ENCODE measurements at places on chromosomes 5 and 9.
A peak's percentile ranks its signal among the peaks of the same experiment; 100 is the strongest.

GRCh38 chr9:134593286-134594077 lies 48.1 kb upstream of the COL5A1 start:
- no peak for DNase-seq

- DNase-seq, result no peak
Observed at GRCh38 chr5:89954916-89955315, 454.6 kb downstream of the CETN3 start.

DNA sequence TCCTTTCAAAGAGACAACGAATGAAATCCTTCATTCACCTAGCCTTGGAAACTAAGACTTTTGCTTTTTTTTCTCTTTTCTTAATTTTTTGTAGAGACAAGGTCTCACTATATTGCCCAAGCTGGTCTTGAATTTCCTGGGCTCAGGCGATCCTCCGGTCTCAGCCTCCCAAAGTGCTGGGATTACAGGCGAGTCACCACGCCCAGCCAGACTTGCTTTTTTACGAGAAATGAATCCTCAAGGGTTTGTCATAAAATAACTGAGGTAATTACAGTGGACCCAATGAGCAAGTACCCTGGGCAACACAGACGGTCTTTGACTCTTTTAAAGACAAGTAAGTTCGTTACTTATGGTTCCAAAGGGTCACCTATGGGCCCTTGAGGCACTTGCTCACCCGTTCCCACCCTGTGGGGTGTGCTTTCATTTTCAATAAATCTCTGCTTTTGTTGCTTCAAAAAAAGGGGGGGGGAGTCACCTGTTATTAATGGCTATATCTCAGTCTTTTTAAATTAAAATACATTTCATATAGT lies 70.4 kb downstream of the TRPM6 start:
- DNase-seq, result no peak

DNA sequence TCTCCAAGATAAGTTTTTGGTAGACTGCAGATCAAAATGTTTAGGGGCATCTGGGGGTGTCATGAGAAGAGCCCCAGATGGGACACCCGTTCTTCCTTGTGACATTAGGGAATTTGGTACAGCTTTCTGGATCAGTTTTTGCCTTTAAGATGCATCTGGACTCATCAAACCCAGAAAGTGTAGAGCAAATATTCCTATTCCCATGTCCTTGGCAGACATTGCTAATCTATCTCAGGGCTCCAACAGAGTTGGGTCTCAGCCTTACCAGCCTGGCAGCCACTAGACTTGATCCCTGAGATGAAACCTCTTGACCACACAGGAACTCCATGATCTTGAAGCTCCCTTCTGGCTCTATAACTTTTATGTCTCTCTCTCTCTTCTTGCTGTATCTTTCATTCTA lies 35.6 kb downstream of the ERGIC1 start:
- no peak for DNase-seq

DNA sequence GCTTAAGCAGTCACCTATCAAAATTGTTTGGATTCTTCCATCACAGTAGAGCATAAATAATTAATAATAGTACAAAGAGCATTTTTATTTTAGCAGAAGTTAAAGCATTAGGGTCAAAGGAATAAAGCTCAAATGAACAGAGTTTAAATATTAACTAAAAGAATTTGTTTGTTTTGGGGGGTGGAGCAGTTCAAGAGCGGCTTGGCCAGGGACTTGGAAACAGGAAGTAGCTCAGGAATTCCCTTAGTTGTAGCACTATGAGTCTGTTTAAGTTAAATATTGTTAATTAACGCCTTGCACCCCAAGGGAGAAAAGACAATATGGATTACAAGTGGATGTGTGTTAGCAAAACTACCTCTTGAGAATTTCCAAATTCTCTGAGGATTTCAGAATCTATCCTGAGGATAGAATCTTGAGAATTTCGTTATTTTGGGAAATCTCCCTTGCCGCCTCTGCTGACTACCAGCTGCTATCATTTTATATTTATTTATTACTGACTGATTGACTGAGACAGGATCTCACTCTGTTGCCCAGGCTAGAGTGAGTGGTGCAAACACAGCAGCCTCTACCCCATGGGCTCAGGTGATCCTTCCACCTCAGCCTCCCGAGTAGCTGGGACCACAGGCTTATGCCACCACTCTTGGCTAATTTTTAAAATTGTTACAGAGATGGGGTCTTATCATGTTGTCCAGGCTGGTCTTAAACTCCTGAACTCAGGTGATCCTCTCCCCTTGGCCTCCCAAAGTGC lies 96.7 kb upstream of the CHD1 start:
- DNase-seq, result no peak

DNA sequence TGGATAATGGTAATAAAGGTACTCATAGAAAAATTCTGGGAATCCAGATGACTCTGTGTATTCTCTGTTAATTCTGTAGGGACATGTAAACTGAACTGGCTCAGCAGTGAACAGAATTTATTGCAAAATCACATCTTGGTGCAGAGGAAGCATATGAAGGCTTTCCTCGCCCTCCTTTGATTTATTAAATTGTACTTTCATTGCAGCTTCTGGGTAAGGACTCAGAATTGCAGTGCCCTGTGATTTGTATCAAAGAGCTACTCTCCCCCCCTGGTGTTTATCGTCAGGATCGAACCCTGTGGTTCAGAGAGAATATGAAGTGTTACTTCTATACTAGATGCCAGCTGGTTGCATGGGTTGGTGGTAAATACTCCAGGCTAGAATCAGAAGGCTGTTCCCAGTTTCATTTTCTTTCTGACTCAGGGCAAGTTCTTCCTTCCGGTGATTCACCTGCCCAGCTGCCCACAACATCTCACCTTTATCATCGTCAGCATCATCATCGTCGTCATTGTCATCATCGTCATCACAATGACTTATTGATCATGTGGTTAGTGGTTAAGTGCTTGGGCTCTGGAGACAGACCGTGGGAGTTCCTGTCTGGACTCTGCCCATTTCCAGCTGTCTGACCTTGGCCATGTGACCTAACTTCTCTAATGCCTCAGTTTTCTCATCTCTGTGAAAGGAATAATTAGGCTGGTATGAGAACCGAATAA lies 238.8 kb downstream of the ARHGAP26 start:
- DNase-seq, result peak; percentile 83

GRCh38 chr9:93049491-93049890 lies 9.0 kb upstream of the SUSD3 start:
- DNase-seq, result no peak

DNA sequence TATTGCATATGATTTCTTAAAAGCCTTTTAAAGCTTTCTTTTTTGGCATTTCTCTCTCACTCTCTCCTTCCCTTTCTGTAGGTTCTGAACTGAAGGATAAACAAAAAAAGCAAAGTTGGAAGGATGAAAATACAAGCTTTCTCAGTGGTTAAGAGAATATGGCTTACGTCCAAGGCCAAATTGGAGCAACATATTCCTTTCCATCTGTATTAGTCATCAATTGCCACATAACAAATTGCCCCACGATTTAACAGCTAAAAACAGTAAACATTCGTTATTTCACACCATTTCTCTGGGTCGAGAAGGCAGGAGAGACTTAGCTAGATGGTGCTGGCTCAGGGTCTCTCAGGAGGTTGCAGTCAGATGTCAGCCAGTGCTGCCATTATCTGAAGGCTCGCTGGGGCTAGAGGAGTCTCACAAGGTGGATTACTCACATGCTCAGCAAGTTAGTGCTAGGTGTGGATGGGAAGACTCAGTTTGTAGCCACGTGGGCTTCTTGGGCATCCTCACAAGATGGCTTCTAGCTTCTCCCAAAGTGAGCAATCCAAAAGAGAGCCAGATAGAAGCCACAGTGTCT lies 2.0 kb upstream of the ROR2 start:
- DNase-seq, result no peak

DNA sequence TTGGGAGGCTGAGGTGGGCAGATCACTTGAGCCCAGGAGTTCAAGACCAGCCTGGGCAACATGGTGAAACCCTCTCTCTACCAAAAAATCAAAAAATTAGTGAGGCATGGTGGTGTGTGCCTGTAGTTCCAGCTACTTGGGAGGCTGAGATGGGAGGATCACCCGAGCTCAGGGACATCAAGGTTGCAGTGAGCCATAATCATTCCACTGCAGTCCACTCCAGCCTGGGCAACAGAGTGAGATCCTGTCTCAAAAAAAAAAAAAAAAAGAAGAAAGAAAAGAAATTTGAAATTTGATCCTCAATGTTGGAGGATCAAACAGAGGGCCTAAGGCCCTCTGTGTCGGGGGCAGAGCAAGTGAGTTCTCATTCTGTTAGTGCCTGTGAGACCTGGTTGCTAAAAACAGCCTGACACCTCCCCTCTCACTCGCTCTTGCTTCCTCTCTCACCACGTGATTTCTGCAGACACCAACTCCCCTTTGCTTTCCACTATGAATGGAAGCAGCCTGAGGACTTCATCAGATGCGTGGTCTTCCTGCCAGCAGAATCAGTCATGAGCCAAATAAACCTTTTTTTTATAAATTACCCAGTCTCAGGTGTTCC lies 8.4 kb upstream of the GOLPH3 start:
- no peak for DNase-seq

GRCh38 chr9:5186416-5187169 lies 1.2 kb upstream of the INSL6 start:
- peak; percentile 33 for DNase-seq

DNA sequence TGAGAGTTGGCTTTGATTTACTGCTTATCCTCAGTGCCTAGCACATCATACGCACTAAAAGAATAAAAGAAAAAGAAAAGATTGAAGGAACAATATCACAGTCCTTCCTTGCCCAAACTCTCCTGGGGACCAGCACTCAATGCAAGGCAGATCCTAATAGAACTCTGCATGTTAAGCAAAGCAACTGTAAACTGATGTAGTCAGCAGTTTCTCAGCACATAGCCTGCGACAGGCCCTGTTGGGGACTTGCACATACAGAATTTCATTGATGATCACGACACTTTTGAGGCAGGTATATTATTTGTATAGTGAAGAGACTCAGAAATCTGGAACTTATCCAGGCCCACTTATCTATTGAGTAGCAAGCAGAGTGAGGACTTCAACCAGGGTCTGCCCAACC lies 15.4 kb downstream of the NIPAL4 start:
- no peak for DNase-seq

- DNase-seq, result no peak
Observed at GRCh38 chr5:9373571-9373970, 172.3 kb downstream of the SEMA5A start.

DNA sequence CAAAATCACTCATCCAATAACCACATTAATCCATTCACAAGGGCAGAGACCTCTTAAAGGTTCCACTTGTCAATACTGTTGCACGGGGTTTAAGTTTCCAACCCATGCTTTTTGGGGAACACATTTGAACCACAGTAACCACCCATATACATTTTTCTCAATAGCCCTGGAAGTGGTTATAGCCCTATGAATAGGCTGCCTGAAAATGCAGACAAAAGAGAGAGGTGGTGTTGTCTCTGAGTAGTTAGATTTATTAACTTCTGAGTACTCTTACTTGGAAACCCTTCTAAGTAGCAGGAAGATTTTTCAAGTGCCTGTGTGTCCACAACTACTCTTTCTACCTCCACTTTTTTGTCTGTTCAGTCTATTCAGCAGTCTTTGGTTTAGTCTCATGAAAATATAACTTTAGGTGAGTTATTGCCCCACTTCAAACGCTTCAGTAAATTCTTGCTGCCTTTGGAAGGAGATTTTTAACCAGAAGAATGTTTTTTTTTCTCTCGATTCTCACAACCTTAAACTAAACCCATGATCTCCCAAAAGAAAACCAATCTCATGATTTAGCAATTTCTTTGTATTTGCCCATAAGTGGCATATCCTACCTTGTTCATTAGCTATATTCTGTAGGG lies 42.6 kb downstream of the ARHGEF28 start:
- no peak for DNase-seq

DNA sequence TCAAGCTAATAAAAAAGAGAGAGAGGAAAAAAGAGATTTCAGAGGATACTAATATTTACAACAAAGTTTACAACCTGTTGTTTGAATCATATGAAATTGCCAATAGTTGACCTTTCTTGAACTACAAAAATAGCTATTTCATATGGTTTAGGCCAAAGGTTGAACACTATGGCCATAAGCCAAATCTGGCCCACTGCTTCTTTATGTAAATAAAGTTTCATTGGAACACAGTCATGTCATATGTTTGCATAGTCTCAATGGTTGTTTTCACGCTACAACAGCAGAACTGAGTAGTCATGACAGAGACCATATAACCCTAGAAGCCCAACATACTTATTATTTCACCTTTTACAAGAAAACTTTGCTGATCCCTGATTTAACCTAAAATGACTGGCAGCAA lies 20.9 kb downstream of the SEMA5A start:
- no peak for DNase-seq

- DNase-seq, result no peak
Observed at GRCh38 chr5:93117751-93118531, 463.1 kb downstream of the NR2F1-AS1 start.

DNA sequence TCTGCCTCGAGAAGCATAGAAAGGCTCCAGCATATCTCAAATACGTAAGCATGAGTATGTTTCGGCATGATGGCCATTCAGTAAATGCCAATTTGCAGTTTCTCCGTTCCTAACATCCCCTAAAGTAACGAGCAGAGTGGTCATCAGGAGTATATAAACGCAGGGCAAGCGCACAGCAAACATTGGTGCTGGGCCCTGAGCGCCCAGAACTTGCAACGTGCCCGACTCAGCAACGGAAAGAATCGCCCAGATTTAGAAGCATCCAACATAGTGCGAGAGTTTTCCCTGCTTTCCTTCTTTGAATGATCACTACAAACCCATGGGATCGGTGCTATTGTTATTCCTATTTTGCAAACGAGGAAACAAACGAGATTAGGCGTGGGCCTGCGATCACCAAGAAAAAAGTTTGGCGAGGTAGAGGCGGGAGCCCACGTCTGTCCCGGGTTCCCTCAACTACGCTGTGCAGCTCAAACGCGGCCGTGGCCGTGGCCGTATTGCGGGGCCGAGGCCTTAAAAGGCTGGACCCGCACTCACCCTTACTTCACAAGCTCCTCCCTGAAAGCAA lies 505 bp downstream of the RPS14 start:
- DNase-seq, result no peak

DNA sequence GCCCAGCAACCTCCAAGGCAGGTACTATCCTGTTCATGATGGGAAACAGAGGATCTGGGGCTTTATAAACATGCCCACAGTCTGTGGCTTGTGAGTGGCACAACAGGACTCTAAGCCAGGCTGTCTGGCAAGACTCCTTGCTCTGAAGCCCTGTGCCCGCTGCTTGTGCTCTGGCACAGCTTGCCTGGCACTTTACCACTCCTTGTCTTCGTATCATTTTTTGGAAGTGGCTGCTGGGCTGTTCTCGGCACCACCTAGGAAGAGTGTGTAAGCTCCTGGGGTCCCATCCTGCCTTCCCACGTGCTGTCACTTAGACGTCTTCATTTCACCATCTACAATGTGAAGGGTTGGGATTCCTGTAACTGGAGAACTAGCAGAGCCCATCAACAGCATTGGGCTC lies 59.3 kb upstream of the GLRX start:
- no peak for DNase-seq

GRCh38 chr9:129405089-129405826 lies 215.6 kb downstream of the C9orf50 start:
- DNase-seq, result no peak

DNA sequence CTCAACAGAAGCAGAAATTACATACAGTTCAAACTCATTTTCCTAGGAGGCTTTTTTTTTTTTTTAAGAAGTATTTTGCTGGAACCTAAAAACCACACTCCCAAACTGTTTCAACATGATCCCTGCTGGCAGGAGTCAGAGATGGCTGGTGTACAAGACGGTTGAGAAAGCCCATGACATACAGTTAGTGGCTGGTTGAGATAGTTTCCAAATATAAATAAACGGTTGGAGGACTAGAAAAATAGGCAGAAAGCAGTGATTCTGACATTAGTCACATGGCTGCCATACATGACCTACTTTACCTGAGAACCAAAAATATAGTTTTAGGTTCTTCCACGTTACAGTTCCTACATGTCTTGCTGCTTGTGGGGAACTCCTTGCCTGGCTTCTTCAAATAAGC lies 31.7 kb upstream of the BASP1 start:
- DNase-seq, result no peak
